SHP77 treated with DMSO at 0.1 percent for 48 hours (cell line): ENCODE measurements at places on chromosomes 12 and 14.
A peak's percentile ranks its signal among the peaks of the same experiment; 100 is the strongest.

DNA sequence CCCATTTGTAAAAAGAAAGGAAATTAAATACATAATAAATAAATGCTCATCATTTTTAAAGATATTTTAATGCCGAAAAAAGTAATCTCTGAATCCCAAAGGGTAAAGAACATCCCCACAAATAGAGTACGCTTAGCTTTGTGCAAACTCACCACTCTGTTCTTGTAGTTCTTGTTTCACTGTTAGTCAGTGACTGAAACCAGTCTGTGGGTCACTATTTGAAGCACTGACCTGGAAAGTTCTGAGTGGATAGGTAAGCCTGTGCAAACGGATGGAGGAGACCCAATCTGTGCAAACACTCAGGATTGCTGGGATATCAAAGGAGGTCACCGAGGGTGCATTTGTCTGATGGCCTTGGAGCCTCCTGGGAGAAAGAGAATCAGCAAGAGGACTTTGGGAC, 68.1 kb upstream of the TSPAN11 start:
- no peak for DNase-seq

GRCh38 chr12:78470354-78471195, 394.0 kb upstream of the SYT1 start:
- peak; percentile 16 for DNase-seq

GRCh38 chr14:73262427-73263183, 25.3 kb downstream of the PAPLN start:
- DNase-seq = no peak

GRCh38 chr12:9070351-9070750, 45.4 kb downstream of the A2M start:
- DNase-seq = no peak

GRCh38 chr12:116588390-116589028, 29.3 kb downstream of the MAP1LC3B2 start:
- DNase-seq = no peak

- no peak for DNase-seq
Observed at GRCh38 chr14:93797071-93797470, 8.8 kb upstream of the PRIMA1 start.

DNA sequence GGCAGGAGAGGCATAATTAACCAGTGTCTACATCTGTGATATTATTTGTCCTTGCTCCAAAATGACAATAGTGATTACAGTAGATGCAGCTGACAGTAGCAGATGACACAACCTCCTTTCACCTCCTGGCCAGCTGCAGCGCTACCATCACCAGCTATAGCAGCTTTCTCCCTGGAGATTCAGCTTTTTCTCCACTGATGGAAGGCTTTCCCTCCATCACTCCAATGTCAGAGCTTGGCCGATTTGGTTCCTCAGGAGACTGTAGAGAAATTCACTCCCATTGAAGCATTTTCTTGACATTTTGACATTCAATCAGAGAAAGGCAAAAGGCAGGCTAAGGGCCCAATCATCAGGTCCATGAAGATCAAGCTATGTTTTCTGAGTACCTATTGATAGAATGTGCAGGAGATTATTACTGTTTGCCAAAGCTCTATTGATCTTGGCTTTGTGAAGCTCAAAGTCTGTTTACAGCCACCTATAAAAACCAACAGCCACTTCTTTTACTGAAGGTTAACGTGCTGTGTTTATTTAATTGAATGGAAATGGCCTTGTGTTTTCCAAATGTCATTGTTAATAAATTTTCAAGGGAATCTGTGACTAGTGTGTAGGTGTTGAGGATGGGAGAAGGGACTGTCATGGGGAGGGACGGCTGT, 785.1 kb downstream of the DIO2 start:
- no peak for DNase-seq

DNA sequence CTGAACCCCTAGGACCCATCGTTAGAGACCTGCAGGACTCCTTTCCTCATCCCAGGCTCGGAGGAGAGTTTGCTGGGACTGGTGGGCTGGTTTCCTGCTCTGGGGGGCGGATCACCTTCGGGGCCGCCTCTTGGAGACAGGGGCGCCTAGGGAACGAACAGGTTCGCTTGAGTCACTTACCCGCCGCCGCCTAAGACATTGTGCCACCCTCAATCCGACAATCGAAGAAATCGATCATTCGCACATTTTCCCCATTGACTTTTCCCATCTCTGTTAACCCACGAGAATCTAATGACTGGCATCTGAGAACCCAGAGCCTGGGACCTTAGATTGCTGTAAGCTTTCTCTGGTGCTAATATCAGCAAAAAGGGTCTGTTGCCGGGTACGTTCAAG, 322 bp downstream of the SLC39A9 start:
- DNase-seq = no peak

- DNase-seq = no peak
Observed at GRCh38 chr14:58238252-58239243, 6.1 kb upstream of the PSMA3 start.

DNA sequence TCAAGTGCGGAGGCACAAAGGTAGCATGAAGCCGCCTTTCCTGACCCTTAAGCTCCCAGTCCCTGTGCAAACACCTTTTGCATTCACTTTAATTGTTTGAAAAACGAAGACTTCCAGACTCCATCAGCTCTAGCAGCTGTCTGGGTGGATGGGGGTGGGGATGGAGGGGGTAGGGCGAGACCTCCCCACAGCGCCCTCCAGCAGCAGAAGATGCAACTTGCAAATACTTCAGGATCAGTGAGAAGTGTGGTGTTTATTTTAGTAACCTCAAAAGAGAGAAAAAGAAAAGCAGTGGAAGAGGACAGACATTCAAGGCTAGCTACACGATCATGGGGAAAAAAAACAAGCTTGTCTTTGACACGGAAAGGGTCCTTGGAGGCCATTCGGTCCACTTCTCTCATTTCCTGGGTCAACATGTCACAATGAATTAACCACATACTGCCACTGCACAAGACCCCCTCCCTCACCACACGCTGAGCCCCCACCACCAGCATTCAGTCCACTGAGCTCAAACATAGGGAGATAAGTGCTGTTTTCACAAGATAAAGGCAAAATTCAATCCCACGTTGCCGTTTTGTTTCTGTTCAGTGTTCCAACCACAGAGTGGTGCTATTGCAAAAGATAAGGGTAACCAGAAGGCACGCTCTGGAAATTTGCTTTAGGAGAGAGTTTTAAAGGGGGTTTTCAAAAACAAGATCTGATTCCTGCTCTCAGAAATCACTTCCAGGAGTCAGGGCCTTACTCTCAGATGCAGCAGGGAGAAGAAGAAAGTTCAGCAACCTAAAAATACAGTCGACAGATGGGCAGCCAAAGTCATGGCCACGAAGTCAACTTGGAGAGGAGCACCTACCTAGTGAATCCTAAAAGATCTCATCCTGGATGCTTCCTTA, 3.3 kb upstream of the NTF3 start:
- no peak for DNase-seq

- DNase-seq = no peak
Observed at GRCh38 chr14:64639340-64639821, 64.8 kb upstream of the PLEKHG3 start.

GRCh38 chr12:104360157-104360556, 56.6 kb downstream of the EID3 start:
- no peak for DNase-seq

DNA sequence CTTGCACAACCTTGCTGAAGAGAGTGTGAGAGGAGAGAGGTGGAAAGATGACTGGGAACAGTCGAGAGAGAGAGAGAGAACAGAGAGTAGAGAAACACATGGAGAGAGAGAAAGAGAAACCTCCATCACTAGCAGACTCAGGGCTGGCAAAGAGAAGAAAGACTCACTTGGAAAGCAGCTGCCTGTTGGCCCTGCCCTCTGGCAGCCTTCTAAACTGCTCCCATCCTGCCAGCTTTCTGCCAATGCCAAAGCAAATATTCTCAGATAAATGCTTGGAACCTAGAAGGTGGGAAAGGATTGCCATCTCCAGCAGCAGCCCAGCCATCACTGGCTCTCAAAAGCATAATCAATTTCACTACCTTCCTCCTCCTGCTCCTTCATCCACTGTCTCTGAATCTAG, 107.9 kb upstream of the WSCD2 start:
- no peak for DNase-seq

- DNase-seq = no peak
Observed at GRCh38 chr12:103639983-103640382, 52.9 kb downstream of the STAB2 start.

GRCh38 chr14:37610945-37611523, 15.6 kb downstream of the TTC6 start:
- DNase-seq = no peak

- DNase-seq = no peak
Observed at GRCh38 chr12:55847603-55848291, 5.0 kb upstream of the MMP19 start.

DNA sequence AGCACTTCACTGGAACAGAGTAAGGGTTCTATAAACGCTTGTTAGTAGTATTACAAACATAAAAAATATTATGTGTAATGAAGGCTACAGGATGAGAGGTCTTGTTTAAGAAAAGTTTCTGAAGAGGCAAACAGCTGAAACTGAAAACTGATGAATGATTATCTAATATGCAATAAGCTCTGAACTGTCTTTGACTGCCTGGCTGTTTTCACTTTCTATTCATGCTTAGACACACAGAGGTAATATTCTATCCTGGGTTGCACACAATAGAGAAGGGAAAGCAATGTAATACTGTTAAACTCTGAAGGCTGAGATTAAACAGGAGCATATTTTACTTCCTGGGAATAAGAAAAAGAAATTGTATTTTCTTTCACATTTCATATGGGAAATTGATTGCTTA, 251.3 kb downstream of the ALX1 start:
- no peak for DNase-seq

DNA sequence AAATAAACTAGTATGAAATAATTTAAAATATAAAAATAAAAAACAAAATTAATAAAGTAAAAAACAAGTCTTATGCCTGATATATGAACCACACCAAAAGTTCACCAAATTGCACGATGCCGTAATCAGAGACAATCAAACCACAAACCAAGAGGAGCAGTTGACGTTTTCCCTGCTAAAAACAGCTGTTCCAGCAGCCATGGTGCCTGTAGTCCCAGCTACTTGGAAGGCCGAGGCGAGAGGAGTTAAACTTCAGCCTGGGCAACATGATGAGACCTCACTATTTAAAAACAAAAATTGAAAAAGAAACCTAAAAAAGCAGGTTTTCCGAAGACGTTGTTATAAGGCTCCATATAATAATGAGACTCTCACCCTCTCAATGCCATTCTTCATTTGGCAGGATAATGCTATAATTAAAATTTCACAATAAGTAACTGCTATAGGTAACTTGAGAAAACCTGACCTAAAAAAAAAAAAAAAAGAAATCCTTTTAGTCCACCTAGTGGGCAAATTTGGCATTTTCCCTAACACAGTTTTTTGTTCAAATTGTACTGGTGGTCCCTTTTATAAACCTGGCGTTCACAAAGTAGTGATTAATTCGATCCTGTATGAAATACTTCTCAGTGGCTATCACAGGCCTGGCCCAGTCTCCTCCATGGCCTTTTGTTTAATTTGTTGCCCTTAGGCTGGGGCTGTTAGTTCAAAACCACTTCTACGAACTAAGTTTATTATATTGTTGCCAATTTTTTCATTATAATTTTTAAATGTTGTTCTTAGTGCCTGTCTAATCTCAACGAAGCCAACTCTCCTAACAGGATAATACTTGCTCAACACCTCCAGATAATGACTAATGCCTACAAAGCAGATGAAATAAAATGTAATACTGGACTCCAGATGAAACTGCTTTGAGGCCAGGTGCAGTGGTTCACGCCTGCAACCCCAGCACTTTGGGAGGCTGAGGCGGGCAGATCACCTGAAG, 62.1 kb downstream of the TNFAIP2 start:
- peak; percentile 10 for DNase-seq

- DNase-seq = no peak
Observed at GRCh38 chr14:81005540-81006228, 50.3 kb downstream of the TSHR start.

DNA sequence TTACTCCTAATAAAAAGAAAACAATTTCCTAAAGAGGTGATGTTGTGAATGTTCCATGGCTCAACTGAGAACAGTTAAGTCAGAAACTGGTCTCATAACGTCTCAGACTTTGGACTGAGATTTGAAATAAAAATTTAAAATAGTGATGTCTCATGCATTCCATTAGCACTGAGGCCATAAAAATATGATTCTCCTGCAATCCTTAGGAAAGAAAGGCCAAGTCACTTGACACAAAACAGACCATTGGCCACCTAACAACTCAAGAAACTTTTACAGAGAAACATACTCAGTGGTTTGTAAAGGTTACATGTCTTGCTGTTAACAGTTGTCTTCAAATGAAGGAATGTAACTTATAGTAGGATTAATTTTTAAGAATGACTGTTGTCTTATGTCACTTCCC, 58.1 kb downstream of the STAB2 start:
- no peak for DNase-seq

DNA sequence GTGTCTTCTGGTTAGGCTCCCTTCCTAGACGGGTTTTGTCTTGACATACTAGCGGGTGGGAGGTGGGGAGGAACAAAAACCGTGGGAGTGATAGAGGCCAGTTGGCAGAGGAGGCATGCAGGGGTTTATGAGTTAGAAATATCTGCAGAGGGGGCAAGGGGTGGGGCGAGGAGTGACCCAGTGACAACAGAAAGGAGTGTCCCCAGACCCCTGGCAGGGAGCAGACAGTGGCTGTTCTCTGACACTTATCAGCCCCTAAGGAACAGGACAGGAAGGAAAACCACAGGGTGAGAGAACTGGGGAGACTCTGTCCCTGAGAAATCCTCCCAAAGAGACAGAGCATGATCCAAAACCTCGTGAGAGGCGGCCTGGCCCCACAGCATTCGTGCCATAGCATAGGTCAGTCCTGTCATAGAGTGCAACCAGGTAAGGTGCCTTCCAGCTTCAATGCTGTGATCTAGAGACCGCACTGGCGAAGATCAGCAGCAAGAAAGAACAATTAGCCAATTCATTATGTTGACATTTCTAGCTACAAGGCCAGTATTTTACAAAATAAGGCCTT, 141.4 kb downstream of the CRADD start:
- no peak for DNase-seq

DNA sequence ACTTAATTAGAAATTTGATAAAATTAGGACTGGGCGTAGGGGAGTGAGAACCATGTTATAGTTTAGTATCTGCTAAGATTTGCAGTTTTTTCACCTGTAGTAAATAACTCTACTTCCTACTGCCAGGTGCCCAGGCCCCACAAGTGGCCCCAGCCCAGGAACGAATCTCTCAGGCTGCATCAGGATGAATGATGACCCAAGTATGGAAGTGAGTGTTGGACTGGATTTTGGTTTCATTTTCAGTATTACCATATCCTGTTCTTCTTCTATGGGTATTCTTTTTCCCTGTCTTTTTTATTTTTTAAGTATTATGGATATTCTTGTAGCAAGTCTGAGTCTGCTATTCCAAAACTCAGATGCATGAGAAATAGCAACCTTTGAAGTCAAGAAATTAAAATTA, 120.3 kb upstream of the BCAT1 start:
- DNase-seq = no peak

- DNase-seq = peak; percentile 58
Observed at GRCh38 chr12:119412811-119413794, 78.6 kb downstream of the CCDC60 start.

DNA sequence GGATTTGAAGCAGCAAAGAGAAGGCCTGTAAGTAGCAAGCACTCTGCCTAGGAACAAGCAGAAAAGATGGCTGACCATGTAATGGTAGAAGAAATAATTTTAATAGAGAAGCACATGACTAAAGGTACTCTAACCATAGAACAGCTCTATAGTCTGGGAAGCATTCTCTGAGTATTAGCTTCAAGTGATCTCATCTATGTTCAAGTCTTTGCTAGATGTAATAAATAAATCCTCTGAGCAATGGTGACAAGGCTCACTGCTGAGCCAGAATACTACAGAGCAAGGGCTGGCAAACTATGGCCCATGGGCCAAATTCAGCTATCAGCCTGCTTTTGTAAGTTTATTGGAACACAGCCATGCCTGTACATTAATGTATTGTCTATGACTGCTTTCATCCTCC, 84.8 kb downstream of the PEBP1 start:
- no peak for DNase-seq

GRCh38 chr14:20976291-20976690, 13.5 kb upstream of the METTL17 start:
- DNase-seq = no peak
